ENCODE measurements at places on chromosomes 13 and 19.

DNA sequence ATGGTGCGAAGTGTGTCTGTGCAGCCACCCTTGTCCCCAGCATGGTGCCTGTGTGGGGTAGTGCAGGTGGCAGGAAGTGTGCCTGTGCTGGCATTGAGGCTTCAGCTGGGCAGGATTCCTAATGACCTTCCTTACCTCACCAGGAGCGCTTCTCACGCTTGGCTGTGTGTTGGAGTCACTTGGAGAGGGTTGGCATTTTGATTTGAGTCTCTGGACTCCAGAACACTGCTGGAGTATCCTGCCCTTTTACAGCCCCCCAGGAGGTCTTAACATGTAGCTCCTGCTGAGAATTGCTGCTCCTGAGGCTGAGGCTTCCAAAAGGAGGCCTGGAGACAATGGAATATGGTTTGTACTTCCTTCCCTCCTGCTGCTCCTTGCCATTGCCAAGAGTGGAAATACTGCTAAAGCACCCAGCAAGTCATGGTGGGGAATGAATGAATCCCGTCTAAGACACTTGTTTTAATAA is 87.1 kb downstream of the ARHGEF7 start:
- DNase-seq, result no peak

GRCh38 chr13:95185851-95186250 is 115.4 kb downstream of the ABCC4 start:
- no peak for DNase-seq

- DNase-seq, result no peak
Observed at GRCh38 chr13:110705356-110705825, 525 bp downstream of the CARS2 start.

GRCh38 chr19:40666803-40667438 is 23.5 kb downstream of the NUMBL start:
- DNase-seq, result no peak

GRCh38 chr19:53507523-53508442 is 30.2 kb upstream of the ZNF331 start:
- no peak for DNase-seq

- peak; percentile 78 for DNase-seq
Observed at GRCh38 chr13:43303033-43303729, 279.8 kb downstream of the DNAJC15 start.

DNA sequence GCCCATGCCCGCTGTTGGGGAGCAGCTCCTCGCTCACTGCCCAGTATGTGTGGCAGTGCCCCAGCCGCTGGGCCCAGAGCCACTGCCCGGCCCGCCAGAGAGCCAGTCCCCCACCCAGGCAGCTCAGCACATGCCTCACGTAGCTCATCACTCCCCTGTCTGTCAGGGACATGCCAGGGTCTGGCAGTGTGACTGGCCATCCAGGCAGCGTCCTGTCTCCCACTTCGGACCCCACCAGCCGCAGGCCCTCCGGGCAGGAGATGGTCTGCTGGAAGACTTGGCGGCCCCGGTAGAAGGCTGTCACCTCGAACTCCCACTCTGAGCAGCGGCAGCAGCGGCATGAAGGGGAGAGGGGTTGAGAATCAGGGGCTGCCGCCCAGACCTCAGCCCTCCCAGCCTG is 3.6 kb downstream of the IRF3 start:
- no peak for DNase-seq

GRCh38 chr13:82747291-82747690 is 1135.0 kb downstream of the SLITRK1 start:
- no peak for DNase-seq

DNA sequence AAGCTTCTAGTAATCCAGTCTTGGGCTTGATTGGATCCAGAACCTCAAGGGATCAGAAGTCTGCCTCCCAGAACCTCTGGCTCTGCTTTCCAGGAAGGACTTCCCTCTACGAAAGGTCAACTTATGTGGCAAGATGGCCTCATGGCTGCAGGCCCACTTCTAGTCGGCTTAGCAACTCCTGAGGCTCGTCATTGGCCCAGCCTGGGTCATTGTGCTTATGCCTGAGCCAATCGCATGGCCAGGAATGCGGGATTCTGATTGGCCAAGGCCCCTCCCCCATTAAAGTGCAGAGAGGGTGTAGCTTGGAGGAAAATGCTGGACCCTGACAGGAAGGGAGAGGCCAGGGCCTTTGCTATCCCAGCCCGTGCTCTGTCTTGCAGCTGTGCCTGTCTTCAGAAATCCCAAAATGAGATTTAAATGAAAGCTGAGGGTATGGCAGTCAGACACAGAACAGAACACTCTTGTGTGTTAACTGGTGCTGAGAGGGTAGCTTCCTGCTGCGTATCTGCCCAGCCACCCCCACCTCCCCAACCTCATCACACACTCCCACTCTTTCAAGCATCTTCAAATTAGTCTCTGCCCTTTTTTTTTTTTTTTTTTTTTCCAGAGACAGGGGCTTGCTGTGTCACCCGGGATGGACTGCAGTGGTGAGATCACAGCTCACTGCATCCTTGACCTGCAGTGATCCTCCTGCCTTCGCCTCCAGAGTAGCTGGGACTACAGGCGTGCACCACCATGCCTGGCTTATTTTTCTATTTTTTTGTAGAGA is 5.5 kb upstream of the CCNE1 start:
- DNase-seq, result peak; percentile 82

DNA sequence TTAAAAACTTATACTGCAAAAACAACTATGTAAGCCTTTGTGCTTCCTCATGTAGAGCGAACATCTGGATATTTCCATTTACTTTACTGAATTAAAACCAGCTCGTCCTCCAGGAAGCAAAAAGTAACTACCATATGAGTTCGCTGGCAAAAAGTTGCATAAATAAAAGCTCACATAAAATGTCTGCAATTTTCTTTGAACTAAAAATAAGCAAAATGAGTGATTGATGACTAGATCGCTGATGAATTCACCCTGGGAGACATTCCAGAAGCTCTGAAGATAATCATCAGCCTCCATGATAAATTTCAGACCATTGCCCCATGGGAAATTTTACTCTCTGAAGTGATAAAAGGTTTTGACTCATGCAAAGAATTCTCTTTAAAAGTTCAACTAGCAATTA is 67.3 kb upstream of the SACS start:
- no peak for DNase-seq

DNA sequence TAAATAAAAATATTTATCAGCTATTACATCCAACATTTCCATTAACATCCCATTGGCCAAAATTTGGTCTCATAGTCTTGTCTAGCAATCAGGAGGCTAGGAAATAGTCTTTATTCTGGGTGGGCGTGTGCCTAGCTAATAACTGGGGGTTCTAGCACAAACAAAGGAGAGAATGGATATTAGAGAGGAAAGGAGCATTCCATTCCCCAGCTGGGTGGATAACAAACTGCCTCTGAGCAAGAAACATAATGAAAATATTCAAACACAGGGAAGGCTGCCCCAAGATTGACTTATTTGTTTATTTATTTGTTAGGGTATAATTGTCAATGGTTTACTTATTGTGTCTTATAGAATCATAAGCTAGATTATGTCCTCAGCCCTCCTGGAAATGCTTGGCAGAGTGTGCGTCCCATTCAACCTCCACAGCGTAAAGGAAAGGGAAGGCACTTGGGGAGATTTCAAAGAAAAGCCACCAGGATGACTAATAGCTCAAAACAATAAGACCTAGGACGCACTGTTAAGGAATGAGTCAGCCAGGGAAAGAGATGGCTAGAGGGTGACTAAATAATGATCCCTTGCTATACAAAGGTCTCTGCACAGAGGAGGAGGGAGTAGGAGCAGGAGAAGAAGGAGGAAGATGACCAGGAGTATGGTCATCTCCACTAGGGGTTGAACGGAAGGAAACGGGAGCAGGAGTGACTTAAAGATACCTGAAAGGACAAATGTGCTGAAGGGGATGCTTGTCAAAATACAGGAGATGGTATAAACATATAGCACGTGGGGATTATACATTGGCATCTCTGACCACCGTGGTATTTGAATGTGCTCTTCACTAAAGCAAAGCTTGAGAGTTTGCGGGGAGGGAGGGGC is 23.5 kb upstream of the USP12 start:
- no peak for DNase-seq

- no peak for DNase-seq
Observed at GRCh38 chr19:3482507-3483225, 575 bp downstream of the SMIM44 start.

- DNase-seq, result no peak
Observed at GRCh38 chr13:76014406-76015318, 378.5 kb downstream of the LMO7 start.

- DNase-seq, result no peak
Observed at GRCh38 chr13:74442751-74443150, 308.5 kb upstream of the KLF12 start.

- DNase-seq, result no peak
Observed at GRCh38 chr13:25132751-25133390, 36.9 kb downstream of the PABPC3 start.

DNA sequence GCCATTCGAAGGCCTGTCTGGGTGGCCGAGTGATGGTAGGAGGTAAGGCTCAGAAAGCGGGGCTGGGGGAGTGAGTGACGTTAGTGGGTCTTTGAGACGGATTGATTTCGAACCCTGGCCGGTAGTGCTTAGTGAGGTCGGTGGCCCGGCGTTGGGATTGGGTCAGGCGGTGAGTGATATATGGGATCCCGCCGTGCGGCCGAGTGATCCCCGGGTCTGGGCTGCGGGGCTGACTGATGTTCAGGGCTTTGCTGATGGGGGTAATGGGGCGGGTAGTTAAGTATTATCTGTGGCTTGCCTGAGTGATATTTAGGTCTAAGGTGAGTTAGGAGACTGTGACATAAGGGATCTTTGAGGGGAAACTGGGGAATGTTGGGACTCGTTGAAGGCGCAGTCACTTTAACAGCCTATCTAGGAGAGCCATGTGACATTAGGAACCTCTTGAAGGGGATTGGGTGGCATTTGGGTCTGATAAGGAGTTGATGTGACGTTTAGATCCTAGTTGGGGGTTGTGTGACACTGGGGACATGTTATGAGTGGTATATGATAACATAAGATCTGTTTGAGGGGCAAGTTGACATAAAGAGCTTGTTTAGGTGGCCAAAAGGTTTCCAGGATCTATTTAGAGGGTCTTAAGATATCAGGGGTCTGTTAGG is 543 bp downstream of the PSMC4 start:
- no peak for DNase-seq

DNA sequence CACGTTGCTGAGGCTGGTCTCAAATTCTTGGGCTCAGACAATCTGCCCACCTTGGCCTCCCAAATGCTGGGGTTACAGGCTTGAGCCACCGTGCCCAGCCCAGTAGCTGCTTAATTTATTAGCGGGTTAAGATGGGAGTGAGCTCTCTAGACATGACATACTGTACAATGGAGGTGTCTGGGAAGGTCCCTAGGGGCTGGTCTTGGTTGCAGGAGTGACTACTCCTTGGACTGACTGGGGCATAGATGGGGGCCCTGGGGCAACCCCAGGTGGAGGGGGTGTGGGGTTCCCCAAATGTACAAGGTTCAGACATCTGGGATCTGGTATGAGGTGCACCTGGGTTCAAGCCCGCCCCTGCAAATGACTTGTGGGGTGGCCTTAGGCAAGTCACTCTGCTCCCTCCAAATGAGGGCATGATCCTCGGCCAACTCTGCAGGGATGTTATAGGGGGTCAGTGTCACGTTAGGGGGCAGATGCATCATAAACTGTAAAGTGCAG is 12.8 kb downstream of the CIB3 start:
- DNase-seq, result no peak

All from right forelimb (tissue), 1 donor.